GM12892 (cell line): ENCODE measurements at places on chromosomes 12 and 14.

DNA sequence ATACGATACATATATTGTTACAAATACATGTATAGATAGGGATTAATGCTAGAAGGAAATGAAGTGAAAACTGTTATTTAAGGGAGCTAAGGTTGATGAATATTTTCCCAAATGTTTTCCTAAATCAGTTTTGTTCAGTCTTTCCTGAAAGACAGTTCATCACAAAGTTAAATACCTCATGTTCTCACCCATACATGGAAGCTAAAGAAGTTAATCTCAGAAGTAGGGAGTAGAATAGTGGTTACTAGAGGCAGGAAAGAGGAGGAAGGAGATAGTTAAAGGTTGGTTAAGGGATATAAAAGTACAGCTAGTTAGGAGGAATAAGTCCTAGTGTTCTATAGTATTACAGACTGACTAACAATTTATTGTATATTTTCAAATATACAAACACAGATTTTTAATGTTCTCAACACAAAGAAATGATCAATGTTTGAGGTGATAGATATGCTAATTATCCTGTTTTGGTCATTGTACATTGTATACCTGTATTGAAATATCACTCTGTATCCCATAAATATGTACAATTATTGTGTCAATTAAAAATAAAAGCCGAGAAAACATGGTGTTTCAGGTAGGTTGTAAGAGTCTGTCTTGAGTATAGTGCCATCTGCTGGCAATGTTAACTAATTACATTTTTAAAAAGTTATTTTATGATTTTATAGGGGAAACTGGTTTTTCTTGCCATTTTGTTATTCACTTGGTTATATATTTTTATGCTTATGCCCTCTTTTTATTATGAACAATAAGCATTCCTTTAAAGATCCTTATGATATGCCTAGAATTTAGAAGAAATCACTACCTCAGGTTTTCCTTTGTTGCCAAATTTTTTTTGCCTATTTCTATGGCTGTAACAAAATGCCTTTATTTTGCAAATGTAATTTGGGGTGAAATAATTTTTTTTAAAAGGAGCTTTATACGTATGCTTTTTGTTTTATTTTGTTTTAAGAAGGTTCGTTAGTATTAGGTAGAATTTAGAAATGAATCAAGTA is 26.9 kb downstream of the ZDHHC17 start:
- no peak for DNase-seq

DNA sequence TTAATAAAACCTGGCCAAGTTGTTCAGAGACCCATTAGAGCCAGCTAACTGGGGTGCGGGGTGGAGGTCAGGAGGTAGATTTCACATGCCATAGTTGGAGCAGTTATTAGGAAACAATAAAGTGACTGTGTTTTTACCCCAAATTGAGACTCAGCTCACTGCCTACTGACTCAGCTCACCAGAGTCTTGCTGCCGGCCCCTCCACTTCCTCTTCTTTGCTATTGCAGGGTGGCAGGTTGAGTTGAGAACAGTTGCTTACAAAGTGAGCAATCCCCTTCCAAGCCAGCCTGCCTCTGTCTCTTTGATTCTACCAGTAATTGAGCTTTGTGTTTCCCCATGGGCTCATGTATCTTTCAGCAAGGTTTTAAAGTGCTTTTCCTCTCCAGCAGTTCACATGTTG is 12.9 kb downstream of the ST8SIA1 start:
- DNase-seq: no peak

DNA sequence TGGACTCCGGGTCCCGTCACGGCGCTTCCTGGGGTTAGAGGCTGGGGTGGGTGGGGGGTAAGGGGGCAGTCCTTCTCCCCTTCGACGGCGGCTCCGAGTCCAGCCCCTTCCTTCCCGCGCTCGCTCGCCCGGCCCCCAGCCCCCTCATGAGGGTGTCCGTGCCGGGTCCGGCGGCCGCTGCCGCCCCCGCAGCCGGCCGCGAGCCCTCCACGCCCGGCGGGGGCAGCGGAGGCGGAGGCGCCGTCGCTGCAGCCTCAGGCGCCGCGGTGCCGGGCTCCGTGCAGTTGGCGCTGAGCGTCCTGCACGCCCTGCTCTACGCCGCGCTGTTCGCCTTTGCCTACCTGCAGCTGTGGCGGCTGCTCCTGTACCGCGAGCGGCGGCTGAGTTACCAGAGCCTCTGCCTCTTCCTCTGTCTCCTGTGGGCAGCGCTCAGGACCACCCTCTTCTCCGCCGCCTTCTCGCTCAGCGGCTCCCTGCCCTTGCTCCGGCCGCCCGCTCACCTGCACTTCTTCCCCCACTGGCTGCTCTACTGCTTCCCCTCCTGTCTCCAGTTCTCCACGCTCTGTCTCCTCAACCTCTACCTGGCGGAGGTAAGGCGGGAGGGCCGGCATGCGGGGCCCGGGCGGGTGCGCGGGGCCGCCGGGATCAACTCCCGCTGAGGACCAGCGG is 500 bp downstream of the GPR137C start:
- peak; percentile 19 for DNase-seq

DNA sequence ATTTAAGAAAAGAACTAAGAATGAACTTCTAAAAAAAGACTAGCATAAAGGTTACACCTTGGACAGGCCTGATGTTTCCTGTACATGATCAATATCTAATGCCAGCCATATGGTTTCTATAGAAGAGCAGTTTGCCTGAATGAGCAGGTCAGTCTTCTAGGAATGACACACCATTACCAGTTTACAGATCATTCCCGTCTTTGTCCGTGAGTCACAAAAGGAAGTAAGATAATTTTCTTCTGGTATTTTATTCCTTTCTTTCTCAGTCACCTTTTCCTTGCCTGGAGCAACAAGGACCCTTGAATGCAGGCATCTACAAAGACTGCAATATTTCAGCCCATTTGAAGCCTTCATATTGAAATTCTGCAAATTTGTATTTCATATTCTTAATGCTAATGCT is 44.6 kb upstream of the CNTN1 start:
- DNase-seq: no peak

DNA sequence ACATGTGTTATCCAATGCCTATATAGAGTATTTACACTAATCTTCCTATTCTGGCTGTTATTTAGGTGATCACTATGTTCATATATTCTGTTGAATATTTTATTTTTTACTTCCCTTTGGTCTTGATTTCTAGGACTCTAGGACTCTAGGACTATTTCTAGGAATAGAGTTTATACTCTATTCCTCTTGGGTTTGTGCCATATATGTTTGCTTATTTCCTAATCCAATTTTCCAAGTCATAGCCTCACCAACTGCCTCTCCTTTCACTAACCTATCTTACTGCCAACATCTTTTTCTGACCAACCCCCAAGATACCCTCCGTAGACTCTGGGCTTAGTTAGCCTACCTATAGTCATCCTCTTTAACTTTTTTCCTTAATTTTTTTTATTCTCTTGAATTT is 28.5 kb downstream of the ARF6 start:
- DNase-seq: no peak

DNA sequence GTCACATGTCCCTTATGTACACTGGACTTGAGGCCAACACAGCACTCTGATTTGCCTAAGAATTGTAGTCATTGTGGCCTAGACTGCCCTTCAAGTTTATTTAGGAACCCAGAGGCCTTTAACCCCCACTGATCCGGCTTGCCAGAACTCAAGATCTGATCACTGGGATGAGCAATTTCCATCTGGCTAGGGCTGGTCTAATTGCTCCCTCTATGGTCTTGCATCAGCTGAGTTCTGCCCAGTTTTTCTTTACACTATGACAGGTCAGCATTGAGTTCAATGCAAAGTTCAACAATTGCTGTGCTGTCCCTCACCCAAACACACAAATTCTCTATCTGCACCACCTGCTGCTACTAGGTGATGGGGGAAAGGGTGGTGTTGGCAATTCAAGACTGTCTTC is 146.9 kb upstream of the MDGA2 start:
- no peak for DNase-seq

DNA sequence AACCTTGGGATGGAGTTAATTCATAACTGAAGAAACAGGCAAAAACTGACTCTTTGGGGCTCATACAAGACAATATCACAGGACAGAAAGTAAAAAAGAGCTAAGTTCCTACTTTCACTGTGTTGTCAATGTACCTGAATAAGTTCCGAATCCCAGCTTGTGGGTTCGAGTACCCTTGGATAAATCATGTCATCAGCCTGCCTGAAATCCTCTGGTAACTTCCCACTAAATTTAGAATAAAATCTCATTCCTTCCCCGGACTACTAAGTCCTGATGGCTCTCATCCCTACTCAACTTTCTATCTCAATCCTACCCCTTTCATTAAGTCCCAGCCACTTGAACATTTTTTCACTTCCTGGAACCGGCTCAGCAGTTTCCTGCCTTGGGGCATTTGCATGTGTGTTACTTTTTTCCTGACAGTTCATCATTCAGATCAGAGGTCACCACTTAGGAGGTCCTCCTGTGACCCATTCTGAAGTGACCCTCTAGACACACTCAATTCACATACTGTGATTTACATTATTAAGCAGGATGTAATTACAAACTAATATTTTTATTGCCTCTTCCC is 12.7 kb downstream of the ERP29 start:
- DNase-seq: no peak

DNA sequence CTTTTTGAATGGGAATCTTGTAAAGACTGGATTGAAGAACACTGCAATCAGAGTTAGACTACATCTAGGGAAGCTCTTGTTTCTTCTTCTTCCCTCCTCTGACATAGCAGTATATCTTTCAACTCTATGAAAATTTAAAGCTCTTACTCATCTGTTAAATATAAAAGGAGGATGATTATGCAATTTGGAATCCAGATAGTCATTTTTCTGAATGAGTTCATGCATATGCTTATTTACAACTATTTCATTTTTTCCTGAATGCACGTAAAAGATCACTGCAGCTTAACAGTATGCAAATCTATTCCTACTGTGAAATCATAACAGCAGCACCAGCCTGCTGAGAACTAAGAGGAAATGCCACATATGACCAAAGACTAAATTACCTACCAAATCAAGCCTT is 133.5 kb upstream of the TMCC3 start:
- no peak for DNase-seq

DNA sequence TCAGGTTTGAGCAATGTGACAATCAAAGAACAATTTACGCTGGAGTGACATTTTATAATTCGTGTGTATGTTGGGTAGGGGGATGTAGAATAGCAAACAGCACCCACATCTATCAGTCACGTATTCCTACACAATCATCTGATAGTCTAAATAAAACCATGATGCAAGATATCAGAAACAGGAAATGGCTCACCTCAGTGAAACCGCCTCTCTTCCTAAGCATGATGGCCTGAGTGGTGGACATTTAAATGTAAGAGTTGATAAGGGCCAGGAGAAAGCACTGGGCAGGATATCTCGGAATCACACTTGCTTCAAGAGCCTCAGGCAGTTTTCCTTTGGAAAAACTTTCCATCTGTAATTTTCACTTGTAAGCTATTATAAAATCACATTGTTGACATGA is 128.2 kb downstream of the GRIP1 start:
- DNase-seq: no peak

DNA sequence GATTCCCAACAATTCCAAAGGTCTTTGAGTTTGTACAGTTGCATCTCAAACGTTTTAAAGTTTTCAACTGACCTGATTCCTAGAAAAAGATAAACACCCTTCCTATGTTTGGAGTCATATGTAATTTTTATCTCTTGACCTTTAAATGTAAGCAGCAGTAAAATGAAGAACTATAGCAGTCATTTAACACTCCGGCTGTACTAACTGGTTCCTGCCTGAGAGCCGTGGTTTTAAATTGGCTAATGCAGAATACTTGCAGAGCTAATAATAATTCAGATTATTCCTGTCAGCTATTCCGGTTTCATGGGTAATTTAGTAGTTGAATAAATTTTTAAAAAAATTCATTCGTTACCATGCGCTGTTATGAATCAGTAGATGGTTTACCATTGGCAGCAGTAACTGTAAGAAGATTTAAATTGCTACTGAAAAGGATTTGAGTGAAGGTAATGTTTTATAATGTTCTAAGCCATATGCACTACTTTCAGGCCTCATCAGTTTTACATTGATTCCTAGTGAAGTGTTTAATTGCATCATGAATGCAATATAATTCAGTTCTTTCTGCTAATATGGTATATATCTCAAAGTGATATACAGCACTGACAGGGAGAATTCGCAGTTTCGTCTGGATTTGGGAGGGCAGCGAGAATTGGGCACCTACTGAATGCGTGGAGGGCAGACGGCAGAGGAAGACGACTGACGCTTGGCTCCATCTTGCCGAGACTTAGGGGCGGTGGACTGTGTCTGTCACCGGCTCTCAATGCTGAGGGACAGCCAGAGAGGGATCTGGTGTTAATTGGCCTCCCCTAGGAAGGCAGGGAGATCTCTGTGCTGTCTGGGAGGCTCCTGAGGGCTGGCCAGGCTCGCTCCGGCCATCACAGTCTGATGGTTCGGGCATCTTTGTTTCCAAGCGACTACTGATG is 217.7 kb downstream of the PHETA1 start:
- DNase-seq: no peak

- DNase-seq: no peak
These were observed 36.9 kb downstream of the FOXN3 start for GRCh38 chr14:89379891-89380820.

- no peak for DNase-seq
These were observed 38.7 kb upstream of the INSM2 start for GRCh38 chr14:35495278-35495677.

GRCh38 chr12:101939306-101939705 is 61.9 kb downstream of the DRAM1 start:
- no peak for DNase-seq

DNA sequence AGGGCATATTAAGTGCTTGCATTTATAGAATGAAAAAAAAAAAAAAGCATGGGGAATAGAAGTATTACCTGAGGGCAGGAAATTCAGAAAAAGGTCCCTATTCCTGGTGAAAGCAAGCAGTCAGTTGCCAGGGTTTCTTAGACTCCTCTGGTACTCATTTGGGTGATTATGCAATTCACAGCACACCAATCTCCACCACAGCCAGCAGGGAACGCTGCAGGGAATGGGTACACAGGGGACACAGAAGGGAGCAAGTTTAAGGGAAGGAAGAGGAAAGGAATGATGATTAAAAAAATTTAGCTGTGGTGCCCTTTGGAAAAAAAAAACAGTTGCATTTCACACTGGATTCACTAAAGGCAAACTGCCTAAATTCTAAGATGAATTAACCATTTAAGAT is 14.2 kb downstream of the BLTP3B start:
- DNase-seq: no peak
